ENCODE measurements at places on chromosomes 4 and X.

DNA sequence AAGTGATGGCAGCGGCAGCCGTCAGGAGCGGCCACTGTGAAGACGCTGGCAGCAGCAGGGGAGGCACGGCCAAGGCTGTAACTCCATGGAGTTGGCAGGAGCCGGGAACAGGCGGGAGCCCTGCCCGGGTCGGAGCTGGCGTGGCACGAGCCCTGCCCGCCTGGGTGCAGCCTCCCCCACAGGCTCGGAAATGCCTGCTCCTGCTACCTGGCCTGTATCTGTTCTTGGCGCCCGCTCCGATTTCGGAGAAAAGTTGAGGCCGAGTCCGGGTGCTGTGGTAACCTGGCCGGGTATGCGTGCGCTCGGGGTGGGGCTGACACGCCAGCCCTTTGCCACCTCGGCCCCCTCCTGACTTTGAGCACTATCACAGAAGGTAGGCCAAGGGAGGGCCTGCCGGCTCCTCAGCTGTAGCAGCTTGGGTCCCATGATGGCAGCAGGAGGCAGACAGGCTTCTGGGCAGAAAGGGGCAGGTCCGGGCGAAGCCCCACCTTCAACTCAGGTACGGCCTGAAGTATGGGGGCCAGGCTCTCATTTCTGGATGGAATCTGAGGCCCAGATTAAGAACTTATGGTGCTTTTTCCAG lies 51.2 kb upstream of the SHISA3 start:
- no peak for DNase-seq

DNA sequence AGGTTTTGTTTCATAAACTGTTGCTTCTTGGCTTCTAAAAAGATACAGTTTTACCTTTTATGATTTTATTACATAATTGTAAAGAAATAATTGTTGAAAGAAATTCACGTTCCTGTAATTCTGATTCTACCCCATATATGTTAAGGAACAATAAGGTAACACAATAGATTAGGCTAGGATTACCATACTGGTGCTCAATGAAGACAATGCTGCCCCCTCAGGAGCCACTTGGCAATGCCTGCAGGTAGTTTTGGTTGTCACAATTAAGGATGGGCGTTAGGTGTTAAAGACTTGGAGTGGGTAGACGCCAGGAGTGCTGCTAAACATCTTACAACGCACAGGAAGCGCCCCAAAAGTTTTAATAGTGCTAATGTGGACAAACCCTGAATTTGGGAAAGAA lies 133.2 kb downstream of the NLGN4X start:
- no peak for DNase-seq

- no peak for DNase-seq
Observed at GRCh38 chrX:155988859-155989258, 8.6 kb upstream of the IL9R start.

GRCh38 chr4:181148470-181148869 lies 1094.7 kb upstream of the TENM3 start:
- DNase-seq = no peak

- DNase-seq = no peak
Observed at GRCh38 chr4:5424901-5425300, 283.5 kb downstream of the EVC2 start.

GRCh38 chrX:133365871-133366611 lies 49.2 kb downstream of the GPC4 start:
- peak; percentile 34 for DNase-seq

DNA sequence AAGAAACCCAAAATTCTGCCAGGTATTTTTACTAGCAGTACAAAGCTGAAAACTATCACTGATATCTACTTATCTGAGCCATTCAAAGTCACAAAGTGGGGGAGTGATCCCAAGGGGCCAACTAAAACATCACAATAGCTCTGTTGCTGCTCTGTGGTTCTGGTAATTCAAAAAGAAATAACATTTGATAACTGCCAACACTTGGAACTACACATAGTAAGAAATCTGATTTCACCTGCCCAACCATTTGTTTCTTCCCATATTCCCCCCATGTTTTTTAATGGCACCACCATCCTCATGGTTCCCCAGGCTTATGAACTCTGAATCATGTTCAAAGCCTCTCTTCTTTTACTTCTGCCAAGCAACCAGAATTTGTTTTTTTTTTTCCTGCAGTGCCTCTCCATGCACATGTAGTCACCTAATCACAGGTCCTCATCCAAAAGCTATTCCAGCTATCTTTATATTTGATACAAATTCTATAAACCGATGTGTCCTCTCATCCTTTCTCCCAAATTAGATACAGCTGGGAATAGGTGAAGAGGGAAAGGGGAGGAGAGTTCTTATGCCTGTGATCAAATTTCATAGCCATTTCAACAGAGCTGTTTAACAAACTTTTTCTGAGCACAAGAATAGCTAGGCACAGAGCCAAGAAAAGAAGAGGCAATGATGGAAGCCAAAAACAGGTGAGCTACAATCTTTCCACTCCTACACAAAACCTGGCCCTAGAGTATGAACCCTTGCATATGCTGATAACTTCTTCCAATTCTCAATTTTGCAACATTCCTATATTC lies 7.7 kb downstream of the AMMECR1 start:
- DNase-seq = peak; percentile 24

DNA sequence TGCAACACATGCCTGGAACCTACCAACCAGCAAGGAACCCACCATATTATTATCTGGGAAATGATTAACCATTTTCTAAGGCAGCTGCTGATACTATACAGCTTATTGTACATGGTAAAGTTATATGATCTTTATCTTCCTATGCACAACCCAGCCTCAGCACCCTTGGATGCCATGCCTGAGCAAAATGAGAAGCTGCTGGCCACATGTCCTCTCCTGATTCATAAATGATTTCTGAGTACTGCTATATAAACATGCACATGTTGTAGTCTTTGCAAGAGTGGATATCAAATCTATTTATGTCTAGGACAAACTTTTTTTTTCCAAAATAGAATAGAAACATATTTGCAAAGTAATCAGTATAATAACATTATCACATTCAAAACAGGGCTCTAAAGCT lies 1043.6 kb downstream of the CCSER1 start:
- no peak for DNase-seq

DNA sequence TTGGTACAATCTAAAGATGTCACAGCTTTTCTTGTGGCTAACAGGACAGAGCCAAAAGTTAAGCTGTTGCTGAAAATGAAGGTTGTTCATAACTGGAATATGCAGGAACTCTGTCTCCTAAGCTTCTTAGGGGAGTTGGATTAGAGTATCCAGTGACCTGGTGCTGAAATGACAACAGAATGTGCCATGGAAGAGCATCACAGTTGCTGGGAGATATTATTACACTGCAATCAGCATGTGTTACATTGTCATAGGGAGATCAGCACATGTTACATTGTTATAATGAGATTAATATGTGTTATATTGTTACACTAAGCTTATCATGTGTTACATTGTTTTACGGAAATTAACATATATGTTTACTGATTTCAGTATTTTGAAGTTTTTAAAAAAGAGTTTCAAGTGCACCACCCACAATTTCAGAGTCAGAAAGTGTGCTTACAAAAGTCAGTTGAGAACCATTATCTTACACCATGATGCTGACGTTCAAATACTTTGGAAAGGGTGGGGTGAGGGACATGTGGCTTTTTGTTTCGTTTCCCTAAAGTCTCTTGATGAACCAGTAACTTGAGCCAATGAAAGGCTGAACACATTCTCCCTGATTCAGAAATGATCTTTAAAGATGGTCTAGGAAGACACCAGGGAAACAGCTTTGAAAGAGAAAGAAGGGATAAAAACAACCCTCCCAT lies 113.4 kb downstream of the DRD5 start:
- DNase-seq = no peak

GRCh38 chr4:85780664-85781063 lies 305.7 kb downstream of the ARHGAP24 start:
- peak; percentile 66 for DNase-seq

All from iris pigment epithelial cell (primary cell).